ENCODE measurements at places on chromosomes 5 and 9.
A peak's percentile ranks its signal among the peaks of the same experiment; 100 is the strongest.

GRCh38 chr9:125932746-125933455 is 185.7 kb downstream of the PBX3 start:
- DNase-seq: no peak

- DNase-seq: no peak
Measured at GRCh38 chr5:39867923-39868322, 443.1 kb upstream of the DAB2 start.

- no peak for DNase-seq
Measured at GRCh38 chr5:41896230-41896629, 7.9 kb upstream of the RIMOC1 start.

GRCh38 chr9:129482521-129483414 is 138.1 kb downstream of the C9orf50 start:
- no peak for DNase-seq

GRCh38 chr5:142508591-142508990 is 177.3 kb downstream of the FGF1 start:
- no peak for DNase-seq

DNA sequence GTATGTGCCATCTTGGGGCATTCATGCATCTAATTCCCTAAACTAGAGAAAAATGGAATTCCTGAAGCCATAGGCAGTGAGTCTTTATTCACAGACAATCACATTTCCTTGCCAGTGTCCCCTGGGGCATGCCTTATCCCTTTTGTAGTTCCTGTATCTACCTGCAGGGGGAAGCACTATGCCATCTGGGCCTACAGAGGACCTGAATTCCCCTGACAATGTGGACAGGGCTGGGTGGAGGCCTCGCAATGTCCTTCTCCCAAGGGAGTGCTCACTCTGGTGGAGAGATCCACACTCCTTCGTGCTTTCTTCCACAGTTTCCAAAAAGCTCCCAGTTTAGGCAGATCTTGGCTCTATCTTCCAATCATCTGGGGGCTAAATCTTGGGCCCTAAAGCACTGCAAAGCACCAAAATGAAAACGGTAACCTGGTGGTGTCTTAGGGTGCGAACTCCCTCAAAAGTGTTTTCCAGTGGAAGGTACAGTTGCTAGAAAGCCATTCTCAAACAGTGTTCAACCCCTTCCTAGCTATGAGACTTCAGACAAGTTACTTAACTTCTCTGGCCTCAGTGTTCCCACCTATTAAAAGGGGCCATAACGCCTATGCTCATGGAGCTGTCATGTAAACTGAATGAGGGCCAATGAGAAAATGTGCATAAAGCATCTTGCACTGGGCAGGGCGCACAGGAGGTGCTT is 17.5 kb downstream of the WHRN start:
- peak; percentile 57 for DNase-seq

- no peak for DNase-seq
Measured at GRCh38 chr9:12054235-12054634, 639.0 kb upstream of the TYRP1 start.

DNA sequence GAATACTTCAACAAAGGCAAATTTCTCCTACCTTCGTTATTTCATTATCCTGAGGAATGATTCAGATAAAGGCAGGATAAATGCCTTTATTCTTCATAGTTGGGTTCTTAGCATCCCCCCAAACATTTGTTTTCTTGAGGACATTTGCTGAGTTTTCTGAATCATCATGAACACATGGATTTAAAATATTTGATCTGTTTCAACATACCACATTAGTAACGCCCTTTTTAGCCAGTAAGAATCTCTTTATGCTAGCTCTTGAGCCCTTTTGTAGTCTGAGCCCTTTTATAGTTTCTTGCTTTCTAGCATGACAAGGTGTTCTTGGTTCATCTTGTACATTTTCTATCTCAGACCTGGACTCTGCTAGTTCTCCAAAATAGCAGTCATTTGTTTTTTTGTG is 27.9 kb downstream of the SKIC3 start:
- no peak for DNase-seq

DNA sequence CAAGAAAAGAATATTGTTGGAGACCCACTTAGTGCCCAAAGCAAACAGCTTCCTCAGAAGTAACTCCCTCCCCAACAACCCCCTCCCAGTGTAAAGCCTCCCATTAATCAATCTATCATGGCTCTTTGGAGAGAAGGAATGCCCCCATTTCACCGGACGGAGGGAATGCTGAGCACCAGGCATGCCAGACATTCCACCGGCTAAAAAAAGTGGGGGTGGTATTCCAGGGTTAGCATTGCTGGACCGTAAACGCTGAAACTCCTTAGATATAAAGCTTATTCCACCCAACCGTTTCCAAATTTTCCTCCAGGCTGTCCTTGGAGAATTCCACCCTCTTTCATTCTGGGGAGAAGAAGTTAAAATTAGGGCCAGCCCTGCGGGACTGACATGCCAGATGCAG is 363 bp upstream of the MAMDC2 start:
- no peak for DNase-seq

DNA sequence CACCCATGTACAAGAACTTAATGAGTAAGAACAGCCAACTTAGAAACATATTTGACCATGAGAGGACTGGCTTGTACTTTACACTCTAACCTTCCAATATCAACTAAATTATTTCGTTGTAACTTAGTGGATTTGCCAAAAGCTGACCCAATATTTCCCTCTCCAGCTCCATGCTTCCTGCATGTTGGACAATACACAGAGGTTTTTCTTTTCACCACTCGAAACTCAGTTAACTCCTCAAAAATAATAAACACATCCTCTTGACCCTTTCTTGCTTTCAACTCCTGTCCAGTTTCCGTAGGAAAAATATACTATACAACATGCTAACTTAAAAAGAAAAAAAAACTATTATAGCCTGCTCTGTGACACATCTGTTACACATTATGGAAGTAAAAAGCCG is 188.9 kb downstream of the MPDZ start:
- DNase-seq: no peak

DNA sequence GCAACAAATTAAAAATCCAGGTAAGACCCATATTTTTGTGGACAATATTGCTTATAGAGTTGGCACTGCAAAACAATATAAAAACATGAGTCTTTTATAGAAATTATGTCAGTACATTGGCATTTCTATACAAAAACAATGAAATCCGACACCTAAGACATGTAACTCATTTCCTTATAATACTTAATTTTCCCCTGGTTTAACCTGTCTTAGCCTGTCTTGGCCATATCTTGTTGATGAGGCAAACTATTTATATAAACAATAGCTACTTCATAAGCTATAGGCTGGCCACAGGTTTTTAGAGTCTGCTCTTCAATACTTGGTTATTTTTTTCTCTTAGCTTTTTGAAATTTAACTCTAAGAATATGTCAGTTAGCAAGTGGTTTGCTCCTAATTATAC is 44.7 kb upstream of the IZUMO3 start:
- DNase-seq: no peak

GRCh38 chr5:107889387-107889786 is 218.7 kb upstream of the EFNA5 start:
- DNase-seq: no peak

- DNase-seq: no peak
Measured at GRCh38 chr9:117549444-117549843, 134.6 kb upstream of the ASTN2 start.

DNA sequence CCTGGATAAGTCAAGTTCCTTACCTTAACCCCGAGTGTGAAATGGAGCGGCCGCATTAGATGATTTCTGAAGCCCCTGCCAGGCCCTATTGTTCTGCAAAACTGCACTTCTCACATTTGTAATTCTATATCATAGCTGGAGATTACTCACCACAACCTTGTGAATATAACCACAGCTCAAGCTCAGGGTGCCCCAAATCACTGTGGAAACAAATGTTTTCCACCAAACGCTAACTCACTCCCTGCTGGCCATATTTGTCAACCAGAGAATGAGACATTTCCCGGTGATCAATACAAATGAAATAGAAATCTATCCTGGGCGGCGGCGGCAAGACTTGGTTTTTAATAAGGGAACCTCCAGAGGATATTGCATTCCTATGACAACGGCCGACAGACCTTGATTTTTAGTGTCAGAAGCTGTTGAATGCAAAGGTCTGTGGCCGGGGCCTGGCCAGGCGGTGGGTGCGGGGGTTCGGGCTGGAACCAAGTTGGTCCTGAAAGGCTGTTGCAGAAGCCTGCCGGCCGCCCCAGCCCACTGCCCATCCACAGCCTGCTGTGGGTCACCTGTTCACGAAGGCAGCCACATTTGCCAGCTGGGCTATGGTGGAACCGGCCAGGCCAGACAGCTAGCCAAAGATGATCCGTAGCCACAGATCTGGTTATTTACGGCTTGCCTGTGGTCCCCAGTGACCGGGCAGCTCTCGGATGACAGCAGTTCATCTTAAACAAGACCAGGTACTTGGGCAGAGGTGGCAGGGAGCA is 93.9 kb upstream of the LMX1B start:
- no peak for DNase-seq

- DNase-seq: no peak
Measured at GRCh38 chr9:1366276-1366675, 316.1 kb downstream of the DMRT2 start.

DNA sequence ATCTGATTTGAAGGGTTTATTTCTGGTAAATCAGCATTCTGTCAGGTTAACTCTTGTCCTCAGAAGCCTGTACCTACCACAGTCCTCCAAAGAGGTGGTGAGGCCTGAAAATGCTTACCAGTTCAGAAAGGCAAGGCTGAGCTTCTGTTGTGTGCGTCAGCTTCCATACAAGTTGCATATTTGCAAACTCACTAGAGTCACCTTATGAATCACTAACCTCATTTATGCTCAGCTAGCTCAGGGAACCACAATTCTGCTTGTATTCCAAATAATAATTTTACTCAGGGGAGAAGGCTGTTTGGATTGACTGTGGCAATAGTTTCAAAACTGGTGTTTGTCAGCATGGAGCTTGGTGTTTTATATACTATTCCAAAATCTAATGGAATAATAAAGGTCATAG is 355.1 kb upstream of the RFX3 start:
- DNase-seq: no peak

DNA sequence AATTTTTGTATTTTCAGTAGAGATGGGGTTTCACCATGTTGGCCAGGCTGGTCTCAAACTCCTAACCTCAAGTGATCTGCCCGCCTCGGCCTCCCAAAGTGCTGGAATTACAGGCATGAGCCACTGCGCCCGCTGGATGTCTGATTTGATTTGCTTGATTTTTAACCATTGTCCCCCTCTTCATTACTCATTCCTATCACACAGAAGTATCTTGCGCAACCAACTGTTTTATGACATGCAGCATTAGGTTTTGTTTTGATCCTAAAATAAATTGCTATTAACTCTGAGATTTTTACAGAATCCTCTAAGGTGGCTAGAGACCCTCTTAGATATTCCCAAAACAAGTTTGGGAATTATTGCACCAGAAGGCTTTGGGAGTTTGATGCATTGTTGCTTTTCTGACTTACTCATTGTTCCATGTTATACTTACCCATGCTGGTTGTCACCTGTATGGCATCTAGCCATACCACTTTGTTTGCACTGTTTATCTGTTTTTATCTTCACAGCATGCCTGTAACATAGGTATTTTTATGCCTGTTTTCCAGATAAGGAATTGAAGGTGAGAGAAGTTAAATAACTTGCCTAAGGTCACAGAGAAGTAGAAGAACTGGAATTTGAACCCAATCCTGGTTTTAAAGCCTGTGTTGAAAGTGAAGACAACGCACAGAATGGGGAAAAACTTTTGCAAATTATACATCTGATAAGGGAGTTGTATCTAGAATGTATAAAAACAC is 35.9 kb upstream of the PWWP2A start:
- DNase-seq: no peak

GRCh38 chr5:96629774-96630173 is 32.4 kb upstream of the CAST start:
- DNase-seq: peak; percentile 22

- no peak for DNase-seq
Measured at GRCh38 chr5:84830265-84830664, 445.6 kb upstream of the EDIL3 start.

DNA sequence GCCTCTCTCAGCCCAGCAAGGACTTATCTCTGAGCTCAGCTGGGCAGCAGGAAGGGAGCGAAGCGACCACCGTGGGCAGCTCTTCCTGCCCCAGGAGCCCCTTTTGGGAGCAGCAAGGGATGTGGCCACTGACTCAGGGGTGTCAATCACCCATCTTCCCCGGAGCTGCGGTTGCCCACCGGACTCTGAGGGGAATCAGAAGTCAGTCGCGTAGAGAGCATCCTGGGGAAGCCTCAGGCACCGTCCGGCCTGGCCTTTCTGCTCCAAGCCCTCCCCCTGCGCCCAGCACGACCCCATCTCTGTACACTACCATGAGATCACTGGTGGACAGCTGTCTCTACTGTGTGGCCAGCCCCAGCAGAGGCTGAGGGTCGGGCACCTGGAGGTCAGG is 24.6 kb downstream of the GFI1B start:
- no peak for DNase-seq

DNA sequence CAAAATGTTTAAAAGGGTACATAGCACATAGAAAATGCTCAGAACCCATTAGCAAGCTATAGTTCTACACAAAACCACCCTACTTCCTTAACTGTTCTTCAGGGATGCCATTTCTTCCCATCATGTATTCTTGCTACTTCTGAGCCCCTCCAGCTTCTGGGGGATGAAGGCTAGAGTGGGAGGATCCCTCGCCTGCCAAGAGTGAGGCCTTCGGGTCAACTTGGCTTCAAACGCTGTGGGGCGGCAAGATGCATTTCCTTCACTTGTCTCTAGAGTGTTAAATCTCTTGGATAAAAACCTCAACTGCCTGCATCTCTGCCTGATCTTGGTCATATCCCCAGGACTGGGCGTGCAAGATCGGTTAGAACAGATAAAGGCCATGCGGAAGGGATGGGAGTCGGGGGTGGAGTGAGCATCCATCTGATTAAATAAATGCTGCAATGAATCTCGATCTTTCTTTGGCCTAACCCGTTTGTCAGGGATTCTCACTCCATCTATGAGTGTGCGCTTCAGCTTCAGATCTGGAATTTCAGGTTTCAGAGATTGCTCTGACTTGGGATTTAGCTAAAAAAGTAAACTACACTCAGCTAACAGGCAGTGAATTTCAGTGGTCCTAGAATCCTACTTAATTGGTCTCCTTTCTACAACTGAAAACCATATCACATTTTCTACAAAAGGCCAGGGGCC is 118.0 kb upstream of the PANK3 start:
- DNase-seq: no peak

GRCh38 chr5:159773062-159773924 is 143.0 kb upstream of the ADRA1B start:
- peak; percentile 44 for DNase-seq

DNA sequence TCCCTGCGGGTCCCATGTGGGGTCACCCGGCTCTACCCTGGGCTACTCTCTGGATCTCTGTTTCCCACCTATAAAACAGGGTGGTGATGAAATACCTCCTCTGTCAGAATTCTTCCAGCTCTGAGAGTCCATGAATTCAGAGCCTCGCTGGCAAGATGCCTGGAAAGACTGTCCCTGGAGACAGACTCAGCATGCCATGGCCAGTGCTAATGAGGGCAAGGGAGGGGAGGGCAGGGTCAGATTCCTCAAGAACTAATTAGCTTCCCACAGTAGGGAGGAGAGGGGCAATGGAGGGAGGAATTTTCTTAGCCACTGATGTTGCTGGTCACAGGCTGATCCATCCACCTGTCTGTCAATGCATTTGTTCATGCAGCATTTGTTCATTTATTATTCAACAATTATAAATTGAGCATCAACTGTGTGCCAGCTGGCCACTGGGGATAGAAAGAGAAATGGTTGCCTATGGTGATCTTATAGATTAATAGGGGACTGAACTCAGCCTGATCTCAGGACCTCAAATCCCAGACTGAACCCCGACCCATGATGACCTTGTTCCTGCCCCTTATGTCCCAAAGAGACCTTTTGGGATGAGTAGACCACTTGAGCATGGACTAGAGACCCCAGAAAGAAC is 4.7 kb downstream of the SYNPO start:
- DNase-seq: no peak

GRCh38 chr5:66704790-66705425 is 108.7 kb downstream of the MAST4 start:
- DNase-seq: no peak
